NK-92 treated with Interleukin-12 subunit alpha and Interleukin-12 subunit beta, amount 100 ng/mL, for 24 hours (cell line): ENCODE measurements at places on chromosomes 16 and 17.

- DNase-seq: no peak
Measured at GRCh38 chr17:51087072-51087757, 33.5 kb downstream of the SPAG9 start.

DNA sequence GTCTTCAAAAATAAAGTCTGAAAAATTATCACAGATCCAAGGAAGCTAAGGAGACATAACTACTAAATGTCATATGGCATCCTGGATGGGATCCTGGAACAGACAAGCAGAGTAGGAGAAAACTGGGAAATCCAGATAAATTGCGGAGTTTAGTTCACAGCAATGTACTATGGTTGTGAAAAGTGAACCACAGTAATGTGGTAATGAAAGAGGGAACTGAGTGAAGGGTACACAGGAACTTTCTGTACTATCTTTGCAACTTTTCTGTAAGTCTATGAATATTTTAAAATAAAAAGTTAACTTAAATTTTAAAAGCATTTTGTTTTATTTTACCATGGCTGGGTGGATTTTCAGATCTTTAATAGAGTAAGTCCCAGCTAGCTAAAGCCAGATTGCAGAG is 16.3 kb downstream of the SLFN12L start:
- DNase-seq: no peak

GRCh38 chr17:16941072-16942036 is 30.6 kb downstream of the TNFRSF13B start:
- DNase-seq: no peak

DNA sequence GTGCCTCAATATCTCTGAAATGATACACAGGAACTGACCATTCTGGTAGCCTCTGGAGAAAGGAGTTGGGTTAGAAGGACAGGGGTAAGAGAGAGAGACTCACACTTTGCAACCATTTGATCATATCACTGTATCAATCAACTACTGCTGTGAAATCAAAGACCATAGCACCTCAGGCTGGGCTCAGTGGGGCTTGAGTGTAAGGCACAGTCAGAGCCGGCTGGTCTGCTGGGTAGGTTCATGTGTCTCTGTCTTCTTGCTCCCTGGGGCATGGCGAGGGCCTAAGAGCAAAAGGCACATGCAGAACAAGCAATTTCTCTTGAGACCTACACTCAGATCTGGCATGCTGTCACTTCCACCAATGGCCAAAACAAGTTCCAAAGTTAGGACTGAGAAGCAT is 46.7 kb upstream of the C16orf82 start:
- no peak for DNase-seq

- DNase-seq: no peak
Measured at GRCh38 chr16:78007121-78007520, 15.2 kb upstream of the CLEC3A start.

GRCh38 chr17:21171309-21171922 is 42.5 kb downstream of the TMEM11 start:
- no peak for DNase-seq

DNA sequence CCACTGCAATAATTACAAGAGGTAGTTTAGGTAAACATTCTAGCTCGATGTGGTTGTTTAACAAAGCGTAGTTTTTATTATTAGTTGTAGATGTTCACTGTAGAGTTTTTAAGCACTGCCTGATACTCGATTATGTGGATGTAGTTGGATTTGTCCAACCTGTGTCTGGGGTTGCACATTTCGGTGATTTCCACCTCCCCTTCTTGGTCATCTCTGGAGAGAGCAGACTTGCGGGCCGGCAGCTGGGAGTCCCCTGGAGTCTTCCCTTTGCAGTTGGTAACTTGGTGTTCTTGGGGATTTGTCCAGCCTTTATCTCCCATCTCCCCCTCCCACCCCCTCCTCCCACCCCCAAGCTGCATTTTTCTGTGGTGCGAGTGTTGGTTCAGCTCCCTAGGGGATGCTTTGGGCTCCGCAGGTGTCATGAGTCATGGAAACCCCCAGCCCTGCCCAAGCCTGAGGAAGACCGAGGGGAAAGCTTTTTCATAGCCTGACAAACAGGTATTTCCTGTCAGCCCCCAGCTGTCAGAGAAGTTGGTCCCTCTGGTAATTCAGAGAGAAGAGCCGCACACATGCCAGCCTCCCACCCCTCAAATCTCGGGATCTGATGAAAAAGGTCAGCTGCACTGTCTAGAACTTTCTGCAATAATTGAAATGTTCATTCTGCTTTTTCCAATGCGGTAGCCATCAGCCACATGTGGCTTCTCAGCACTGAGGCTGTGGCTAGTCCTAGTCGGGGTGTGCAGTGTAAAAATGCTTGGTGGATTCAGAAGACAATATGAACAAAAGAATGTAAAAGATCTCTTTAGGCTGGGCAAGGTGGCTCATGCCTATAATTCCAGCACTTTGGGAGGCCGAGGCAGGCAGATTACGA is 50.3 kb downstream of the KSR1 start:
- no peak for DNase-seq

DNA sequence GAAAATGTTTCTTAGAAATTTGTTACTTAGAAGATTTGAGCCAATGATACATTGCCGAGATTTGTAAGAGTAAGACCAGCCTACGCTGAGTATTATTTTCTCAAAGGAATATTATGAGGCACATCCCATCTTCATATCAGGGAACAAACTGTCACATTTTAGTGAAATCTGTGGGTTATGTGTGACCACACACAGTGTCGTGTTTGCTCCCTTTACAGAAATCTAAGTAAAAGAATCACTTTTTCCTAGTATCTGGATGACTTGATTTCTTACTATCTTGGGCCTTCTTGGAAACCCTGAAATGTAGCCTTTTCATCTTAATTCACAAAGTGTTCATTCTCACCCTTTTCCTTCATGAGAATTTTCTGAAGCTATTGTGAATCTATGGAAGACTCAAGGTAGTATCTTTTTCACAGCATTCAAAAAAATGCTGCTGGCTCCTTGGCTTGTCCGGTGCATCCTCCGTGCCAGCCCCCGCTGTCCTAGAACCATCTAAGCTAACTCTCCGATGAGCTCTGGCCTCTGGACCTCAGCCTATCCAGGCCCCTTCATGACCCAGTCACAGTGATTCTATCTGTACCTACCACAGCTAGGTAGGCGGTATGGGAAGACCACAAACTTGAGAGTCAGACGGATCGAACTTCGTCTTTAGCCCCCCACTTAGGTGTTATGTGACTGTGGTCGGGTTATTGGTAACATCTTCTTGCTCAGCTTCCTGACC is 524.3 kb downstream of the MAF start:
- DNase-seq: no peak

DNA sequence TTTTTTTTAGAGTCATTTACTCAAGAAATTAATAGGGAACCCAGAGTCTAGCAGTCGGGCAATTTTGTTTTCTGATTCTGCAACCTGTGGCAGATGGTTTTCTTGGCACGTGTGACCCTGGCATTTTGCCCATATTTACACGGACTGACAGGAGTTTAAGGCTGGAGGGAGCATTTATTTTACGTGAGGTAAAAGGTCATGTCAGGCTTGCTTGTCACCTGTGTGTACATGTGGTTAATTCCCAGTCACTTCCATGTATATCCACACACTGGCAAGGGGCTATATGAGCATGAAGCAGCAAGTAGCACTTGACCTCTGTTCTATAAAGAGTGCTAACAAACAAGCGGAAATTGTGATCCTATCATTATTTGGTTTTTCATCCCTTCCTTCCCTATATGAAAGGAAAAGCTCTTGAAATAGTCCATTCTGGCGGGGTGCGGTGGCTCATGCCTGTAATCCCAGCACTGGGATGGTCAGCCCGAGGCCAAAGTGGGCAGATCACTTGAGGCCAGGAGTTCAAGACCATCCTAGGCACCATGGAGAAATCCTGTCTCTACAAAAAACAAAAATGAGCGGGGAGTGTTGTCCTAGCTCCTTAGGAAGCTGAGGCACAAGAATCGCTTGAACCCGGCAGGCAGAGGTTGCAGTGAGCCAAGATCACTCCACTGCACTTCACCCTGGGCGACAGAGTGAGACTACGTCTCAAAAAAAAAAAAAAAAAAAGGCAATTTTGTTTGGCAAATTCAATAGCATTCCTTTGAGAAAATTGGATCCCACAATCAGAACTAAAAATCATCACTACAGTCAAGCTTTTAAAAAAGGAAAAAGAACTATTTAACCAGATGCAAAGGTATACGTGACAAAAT is 2.1 kb downstream of the SPAG9 start:
- DNase-seq: no peak

GRCh38 chr16:87582216-87582965 is 19.9 kb upstream of the JPH3 start:
- DNase-seq: no peak

DNA sequence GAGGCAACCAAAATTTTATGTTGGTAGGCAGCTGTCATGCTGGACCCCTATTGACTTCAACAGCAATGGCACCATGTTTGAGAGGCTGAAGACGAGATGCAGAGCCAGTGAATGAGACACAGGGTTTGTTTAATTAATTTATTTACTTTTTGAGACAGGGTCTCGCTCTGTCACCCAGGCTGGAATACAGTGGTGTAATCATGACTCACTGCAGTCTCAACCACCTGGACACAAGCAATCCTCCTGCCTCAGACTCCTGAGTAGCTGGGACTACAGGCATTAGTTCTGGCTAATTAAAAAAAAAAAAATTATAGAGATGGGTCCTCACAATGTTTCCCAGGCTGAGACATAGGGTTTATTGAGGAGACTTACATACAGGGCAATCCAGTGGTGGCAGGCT is 36.2 kb upstream of the PPM1D start:
- no peak for DNase-seq

DNA sequence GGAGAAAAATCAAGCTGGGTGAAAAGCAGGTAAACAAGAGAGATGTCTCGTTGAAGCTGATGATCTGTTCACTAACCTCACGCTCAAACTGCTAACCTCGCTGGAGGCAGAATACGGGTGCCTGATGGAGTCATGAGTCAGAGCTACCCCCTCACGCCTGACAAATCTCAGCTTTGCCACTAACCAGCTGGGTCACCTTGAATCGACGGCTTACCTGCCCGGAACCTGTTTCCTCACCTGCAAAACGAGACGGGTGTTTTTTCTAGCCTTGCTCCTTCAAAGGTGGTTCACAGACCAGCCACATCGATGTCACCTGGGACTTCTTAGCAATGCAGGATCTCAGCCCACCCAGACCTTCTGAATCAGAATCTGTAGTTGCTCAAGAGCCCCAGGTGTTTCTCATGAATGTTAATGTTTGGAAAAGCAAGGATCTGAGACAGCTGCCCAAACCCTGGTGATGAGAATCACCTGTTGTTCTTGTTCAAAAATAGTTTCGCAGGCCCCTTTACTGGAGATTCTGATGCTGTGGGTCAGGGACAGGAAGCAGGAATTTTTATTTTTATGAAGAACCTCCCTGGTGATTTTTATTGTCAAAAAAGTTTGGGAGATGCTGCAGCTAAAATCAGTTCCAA is 56.9 kb downstream of the MARCHF10 start:
- DNase-seq: no peak

DNA sequence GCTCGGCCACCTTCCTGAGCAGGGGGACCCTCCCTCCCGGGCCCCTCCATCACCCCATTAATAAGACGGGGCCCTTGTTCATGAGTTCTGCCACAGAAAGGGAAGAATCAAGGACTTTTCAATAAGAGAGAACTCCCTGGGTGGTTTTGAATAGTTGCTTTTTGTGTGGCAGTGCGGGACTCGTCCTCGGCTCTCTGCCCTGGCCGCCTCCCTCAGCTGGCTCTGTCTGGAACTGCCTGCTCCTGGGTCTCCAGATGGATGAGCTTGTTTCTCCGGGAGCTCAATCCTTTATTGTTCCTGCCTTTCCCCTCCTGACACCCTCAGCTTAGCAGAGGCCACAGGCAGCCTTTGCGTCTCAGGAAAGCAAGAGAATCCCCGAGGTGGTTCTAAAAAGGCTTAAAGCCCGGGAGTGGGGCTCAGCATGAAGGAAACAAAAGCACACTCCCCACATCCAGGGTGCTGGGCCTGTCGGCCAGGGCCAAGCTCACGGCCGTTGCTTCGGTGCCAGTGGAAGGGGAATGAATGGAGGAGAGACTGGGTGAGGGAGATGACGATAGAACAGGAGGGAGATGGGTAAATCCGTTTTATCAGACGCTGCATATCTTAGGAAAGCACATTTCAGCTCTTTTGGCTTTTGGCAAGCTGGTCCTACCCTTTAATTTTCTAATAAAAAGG is 60.2 kb downstream of the RAI1 start:
- no peak for DNase-seq

DNA sequence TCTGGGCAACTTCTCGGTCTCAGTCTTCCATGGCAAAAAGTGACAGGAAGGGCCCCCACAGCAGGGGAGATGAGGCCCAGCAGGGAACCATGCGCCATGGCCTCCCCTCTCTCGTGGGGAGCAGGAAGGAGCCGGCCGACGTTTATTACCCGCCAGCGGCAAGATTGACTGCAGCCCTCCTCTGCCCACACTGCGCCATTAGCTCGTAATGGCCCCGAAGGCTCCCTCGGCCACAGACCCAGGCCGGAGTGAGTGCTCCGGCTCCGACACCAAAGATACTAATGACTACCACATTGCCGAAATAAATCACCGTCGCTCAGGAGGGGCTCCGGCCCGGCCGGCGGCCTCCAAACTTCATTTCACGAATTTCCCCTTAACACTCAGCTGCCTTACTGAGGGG is 226.9 kb downstream of the C16orf78 start:
- DNase-seq: no peak

DNA sequence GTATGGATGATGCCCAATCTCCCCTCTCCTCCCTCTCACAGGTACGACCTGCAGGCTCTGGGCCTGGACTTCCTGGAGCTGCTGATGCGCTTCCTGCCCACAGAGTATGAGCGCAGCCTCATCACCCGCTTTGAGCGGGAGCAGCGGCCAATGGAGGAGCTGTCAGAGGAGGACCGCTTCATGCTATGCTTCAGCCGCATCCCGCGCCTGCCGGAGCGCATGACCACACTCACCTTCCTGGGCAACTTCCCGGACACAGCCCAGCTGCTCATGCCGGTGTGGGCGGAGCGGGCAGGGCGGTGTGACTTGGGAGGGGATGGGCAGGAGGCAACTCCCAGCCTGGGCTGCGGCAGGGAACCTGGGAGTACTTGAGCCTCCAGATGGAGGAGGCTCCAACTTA is 18.1 kb downstream of the SPATA32 start:
- no peak for DNase-seq

GRCh38 chr16:68640972-68641371 is 4.1 kb upstream of the CDH3 start:
- DNase-seq: no peak

GRCh38 chr16:86157616-86158247 is 258.8 kb downstream of the IRF8 start:
- no peak for DNase-seq

- DNase-seq: no peak
Measured at GRCh38 chr17:11238705-11239104, 2.3 kb upstream of the SHISA6 start.

DNA sequence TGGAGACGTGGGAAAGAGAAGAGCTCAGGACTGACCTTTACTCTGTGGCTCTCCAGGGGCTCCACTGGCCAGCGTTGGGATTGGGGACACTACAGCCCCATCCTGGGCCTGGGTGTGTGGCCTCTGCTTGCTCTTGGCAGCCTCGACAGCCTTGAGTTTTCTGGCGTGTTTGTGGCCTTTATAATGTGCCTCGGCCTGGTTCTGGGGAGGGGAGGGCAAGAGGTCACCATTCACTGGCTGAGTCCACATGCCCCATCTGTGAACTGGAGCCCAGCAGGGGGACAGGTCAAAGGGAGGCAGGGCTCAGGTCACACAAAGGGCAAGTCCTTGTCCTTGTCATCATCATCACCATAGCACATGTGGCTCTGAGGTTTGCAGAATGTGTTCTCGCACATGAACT is 11.7 kb downstream of the NKIRAS2 start:
- no peak for DNase-seq
